ENCODE measurements at places on chromosomes 4 and X.
A peak's percentile ranks its signal among the peaks of the same experiment; 100 is the strongest.

GRCh38 chrX:15675490-15675921 is 10.9 kb upstream of the CLTRN start:
- peak; percentile 93 for DNase-seq

GRCh38 chr4:183099537-183100297 is 660 bp downstream of the WWC2 start:
- peak; percentile 63 for DNase-seq

GRCh38 chr4:93203708-93204107 is 624.8 kb upstream of the ATOH1 start:
- no peak for DNase-seq

DNA sequence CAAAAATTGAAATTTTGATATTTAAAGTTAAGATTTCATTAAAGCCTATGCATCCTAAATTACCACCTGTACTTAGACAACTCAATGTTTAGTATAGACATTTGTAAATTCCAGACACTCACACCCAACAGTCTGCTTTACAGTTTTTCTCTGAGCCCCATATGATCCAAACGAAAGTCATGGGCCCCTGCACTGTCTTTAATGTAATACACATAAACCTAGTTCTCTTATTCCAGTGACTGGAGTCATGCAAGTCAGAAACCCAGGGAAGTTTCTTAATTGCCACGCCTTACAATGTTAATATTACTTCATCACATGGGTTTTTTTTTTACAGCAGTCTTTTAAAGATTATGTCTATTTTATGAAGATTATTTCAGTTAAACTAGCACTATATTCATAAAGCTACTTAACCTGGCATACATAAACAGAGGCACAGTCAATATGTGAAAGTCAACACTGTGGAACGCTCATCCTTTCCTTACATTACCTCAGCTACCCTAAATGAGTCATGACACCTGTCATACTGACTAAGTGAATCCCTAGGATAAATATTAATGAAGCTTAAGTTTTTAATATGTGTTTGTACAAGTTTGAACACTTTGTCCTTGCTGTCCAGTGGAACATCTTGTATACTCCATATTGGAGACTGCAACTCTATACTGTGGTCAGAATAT is 67.7 kb upstream of the H2AZ1 start:
- no peak for DNase-seq
